ENCODE measurements at places on chromosomes 11 and 22.

GRCh38 chr11:60363542-60364470 is 14.5 kb upstream of the MS4A7 start:
- DNase-seq: peak; percentile 77

DNA sequence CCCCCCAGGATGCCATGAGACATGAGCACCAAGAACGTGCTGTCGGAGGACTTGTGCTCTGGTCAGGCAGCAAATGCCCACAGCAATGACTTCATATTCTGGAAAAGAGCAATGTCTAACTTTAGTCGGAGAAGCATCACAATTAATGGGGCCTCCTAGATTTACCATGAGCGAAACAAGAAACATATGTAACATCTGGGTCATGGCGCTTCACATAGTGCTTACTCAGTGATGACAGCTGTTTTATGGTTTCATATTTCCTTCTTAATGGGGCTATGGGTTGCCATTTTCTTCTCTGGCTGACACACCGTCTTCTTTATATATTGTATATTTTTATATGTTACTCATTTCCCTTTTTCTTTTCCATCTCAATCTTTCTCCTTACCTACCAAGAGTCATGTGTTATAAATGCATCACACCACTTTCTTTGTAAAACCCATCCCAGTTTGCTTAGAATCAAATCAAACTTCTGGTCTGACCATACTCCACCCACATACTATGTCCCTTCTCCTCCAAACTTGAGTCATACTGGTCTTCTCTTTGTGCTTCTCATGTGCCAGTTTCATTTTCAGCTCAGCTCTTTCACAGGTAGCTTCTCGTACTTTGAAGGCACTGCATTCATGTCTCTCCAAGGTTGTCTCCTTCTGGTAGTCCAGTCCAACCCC is 9.4 kb upstream of the CASP12 start:
- no peak for DNase-seq

- no peak for DNase-seq
These were observed 606.7 kb upstream of the LRRC4C start for GRCh38 chr11:42066113-42066512.

DNA sequence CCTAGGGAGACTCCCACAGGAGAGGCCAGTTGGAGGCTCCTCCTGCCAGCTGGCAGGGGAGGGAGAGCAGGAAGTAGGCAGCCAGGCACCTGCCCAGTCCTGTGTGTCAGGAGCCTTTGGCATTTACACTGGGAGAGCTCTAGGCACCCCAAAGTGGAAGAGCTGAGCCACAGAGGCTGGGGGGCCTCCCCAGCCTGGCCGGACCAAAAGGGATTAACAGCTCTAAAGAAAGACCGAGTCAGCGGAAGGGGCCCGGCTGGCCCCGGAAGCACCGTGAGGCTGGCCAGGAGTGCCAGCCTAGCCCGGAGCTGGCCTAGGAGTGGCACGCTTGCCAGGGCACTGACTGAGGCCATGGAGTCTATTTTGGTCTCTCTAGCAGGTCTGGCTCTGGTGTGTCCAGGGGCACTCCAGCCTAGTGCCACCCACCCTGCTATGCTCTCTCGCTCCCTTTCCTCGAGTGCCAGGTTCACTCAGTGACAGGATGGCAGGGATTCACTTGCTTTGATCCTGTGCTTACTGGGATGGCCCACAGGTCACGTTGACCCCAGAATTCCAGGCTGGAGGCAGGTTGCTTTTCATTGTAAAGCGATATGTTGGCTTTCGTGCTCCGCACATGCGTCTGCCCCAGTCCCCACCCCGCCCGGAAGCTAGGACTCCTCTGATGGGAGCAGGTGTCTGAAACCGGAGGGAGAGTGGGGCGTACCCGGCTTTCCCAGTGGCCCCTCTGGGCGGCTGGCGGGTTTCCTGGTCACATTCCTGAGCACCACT is 3.3 kb upstream of the KMT5B start:
- no peak for DNase-seq

DNA sequence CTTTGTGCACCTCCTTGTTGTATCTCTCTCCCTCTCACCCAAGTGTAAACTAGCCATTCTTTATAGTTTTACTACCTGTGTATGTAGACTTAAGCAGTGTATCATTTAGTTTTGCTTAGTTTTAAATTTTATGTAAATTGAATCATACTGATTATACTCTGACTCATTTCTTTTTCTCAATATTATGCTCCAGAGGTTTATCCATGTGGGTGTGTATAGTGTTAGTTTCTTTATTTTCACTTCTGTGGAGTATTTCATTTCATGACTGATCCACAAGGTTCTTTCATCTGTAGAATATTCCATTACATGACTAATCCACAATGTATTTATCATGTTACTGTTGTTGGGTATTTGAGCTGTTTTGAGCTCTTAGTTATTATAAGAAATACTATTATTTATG is 62.0 kb downstream of the CCDC34 start:
- no peak for DNase-seq

- no peak for DNase-seq
These were observed 7.6 kb upstream of the JHY start for GRCh38 chr11:122874991-122875390.

DNA sequence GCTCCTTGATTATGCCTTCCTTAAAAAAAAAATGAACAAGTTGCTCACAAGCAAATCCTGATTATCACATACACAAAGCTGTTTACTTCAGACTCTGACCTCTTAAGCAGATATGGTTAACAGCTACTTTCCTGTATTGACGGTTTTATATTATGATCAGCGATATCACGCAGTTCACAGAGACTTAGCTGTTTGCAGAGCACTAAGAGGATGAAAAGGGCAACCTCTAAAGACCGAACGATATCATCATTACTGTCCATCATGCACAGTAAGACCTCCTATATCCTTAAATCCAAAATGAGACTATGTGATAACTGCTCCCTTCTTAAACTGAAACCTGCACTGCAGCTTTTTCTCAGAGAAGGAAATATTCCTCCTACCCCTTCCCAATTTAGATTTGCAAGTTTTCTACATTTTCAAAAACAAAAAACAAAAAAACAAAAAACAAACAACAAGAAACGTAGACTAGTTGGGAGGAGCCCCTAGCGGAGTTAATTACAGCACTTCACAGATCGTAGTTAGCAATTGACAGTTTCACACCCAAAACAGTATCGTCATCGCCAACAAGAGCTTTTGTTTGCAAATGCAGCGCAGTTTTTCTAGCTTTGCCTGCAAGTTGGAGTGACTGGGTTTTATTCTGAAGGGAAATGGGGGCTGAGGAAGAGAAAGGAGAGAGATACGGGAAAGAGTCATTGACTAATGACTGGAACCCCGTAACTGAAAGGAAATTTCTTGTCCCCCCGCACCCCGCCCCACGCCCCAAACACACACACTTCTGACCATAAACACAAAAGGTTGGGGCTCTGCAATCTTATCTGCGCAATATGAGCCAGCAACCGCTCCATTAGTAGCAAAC is 1.2 kb downstream of the DDX6 start:
- DNase-seq: peak; percentile 42

DNA sequence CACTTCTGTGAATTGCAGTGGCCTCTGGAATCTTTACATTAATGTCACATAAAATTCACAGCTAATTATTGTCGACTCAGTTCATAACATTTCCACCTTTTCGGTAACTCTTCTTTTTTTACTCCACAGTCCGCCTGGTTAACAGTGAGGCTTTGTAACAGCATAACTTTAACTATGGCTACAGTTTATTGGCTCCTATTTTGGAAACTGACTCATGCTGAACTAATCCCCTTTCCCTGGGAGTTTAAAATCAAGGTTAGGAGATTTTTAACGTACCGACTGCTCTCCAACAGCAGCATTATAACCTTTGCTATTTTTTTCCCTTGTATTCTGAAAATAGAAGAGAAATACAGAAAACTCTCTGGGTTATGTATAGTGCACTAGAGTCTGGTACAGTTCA is 3.2 kb upstream of the POGLUT3 start:
- no peak for DNase-seq
